ENCODE measurements at places on chromosomes 11 and 22. TPM values are rescaled to one million over a fixed set of nuclear protein-coding genes. Genes with fewer than 3 reads are reported as not detected.

DNA sequence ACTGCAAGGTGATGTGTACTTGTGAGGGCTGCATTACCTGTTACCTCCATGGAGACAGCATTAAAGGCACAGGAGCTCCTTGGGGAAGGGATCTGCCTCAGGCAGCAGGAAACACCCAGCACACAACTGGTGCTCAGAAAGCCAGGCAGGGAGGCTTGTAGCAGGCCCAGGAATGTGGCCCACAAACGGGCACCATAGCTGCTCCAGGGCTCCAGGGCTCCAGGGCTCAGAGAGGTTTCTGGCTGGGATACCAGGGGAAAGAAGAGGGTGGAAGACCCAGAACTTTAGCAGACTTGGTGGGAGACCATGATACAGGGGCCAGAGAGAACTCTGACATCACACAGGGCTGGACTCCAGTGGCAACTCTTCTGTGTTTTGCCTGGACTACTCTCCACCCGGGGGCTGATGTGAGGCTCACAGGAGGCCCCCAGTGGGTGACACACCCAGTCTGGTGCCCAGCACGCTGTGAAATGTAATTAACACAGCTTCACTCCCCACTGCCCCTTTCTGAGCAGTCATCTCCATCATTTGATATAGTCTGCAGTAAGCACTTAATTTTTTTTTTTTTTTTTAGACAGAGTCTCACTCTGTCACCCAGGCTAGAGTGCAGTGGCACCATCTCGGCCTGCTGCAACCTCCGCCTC is 14.7 kb upstream of the SULT4A1 start:
- no peak for DNase-seq

DNA sequence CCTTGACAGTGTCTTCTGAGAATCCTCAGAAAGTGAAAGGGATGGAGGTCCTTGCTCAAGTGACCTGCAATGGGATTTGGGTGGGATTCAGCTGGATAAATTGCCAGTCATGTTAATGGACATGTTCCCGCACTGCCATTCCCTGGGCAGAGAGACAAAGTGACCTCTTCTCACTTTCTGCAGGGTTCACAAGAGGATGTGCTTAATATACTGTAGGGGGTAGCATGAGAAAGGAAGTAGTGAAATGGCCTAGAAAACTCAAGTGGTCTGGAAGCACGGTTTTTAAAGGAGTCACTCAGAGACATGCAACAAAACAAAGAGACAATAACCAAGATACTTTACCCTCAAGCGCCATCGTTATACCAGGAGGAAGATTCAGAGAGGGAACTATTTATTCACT is 70.2 kb downstream of the NELL1 start:
- no peak for DNase-seq

DNA sequence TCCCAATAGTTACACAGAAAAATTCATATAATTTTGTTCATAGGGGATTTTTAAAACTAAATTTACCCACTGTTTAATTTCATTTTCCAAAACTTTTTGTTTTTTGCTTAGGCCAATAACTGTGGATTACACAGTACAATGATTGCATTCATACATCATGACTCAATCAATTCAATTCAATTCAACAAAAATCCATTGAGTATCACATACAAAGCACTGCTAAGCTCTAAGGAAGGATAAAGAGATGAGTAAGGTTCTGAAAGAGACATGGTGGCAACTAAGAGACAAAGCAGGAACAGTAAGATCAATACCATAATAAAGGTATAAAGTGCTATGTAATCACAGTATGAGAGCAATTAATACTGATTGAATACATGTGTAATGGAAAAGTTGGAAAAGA is 9.4 kb upstream of the LAYN start:
- no peak for DNase-seq

GRCh38 chr22:47366026-47366767 is 603.7 kb downstream of the TBC1D22A start:
- no peak for DNase-seq

DNA sequence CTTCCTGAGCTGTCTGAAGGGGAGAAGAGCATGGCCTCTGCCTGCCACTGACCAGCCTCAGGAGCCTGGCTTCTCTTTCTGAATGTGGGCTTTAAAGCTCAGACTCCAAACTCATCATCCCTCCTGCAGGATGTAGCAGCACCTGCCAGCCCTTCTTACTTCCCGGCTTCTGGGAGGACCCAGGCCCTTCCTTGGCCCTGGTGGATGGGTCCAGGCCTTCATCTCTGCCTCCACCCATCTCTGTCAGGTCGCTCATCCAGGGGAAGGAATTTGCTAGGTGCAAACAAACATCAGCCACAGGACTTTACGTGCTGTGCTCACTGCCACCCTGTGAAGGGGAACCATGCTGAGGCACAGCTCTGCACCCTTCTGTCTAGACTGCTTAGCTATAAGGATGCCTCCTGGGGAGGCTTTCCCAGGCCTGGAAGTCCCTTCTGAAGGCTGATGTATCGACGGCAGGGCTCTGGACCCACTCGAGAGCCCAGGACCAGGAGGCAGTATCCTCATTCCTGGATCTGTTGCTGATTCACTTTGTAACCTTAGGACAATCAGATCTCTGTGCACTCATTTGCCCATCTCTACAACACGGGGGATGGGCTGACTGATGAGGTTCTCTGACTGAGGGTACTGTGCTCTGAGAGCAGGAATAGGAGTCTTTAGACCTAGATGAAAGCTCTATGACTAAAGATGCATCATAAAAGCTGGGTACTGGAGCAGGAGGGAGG is 30.9 kb downstream of the USP35 start:
- no peak for DNase-seq

GRCh38 chr11:78427615-78428265 is 10.1 kb upstream of the GAB2 start:
- DNase-seq: no peak

DNA sequence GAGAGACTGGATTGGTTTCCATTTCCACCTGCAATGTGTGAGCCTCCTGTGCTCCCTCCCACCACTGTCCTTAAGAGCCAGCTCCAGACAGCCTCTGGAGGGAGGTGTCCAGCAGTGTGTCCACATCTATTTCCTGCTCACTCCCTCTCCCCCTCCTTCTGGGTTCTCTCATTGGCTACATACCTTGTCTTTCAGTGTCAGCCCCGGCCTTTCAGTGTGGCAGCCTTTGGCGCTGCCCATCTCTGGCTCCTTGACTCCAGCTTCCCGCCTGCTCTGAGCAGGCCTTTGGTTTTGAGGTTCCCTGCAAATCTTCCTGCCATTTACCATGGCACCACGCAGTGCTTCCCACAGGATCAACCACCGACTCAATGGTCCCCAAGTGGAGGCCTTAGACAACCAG is 19.0 kb upstream of the PTPRJ start:
- peak; percentile 20 for DNase-seq

GRCh38 chr22:40120848-40121247 is 56.9 kb upstream of the TNRC6B start:
- no peak for DNase-seq

- DNase-seq: no peak
These were observed 5.5 kb downstream of the RPS6KA4 start for GRCh38 chr11:64364435-64364834.

GRCh38 chr22:42190274-42190673 is 59.7 kb upstream of the CYP2D6 start:
- DNase-seq: no peak

- DNase-seq: peak; percentile 88
These were observed 21.9 kb upstream of the SCN2B start for GRCh38 chr11:118198370-118198769.

DNA sequence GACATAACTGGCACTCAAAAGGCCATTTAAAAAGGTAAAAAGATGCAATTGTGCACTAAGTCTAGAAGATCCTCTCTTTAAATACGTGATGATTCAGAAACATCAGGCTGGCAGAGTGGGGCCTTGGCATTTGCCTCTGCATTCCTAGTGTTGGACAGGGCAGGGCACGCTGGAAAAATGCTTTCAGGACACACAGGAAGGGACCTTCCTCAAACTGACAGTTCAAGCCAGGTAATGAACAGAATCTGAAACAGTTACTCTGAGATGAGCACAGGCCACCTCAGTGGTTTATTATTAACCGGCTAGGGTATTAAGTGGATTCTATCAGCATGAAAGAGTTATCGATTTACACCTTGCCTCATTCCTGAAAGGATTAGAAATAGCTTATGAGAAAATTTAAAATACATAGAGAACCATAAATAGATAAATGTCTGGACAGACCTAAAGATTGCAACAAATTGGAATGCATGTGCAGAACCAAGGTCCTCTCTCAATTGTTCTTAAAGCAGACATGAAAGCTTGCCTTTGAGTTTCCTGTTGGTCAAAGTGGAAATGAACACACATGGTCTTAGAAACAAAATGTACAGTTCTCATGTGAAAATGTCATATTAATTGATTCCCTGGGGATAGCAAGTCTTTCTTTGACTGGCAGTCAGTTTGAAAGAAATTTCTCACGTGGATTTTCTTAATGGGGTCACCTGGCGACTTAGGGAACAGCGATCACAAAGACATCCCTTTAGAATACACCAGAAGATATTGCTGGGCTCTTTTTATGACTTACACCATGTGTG is 21.5 kb upstream of the CSNK2A3 start:
- no peak for DNase-seq

GRCh38 chr22:23061471-23062280 is 8.6 kb upstream of the GNAZ start:
- DNase-seq: peak; percentile 32

DNA sequence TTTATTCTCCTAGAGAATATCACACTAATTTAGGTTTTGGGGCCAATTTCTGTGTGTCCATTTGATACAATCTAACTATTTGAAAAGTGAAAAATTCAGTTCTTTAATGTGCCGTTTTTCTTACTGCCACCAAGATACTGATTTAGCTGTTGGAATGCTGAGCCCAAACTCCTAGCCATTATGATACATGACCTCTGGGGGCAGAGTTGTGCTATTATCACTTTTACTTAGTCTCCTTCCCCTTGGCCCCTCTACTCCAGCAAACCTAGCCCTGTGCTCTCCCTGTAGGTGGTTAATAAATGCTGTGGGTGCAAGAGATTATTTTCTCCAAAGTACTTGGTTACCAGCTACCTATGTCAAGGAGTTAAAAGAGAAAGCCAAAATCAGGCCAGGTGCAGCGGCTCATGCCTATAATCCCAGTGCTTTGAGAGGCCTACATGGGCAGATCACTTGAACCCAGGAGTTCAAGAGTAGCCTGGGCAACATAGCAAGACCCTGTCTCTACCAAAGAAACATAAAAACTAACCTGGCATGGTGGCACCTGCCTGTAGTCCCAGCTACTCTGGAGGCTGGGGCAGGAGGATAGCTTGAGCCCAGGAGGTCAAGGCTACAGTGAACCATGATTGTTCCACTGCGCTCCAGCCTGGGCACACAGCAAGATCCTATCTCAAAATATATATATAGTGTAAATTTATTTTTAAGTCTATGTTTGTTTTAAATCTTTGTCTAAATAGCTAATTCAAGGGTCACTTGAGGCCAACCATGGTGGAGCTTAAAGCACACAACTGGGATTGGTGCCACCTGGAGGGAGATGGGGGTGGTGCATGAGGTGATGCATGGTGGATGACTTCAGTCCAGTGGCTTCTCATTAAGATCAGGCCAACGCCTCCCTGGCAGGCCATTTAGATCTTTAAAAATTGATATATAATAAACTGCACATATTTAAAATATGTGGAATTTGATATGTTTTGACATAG is 193.2 kb upstream of the PLET1 start:
- peak; percentile 55 for DNase-seq

GRCh38 chr11:69444381-69445130 is 36.9 kb upstream of the LINC01488 start:
- DNase-seq: peak; percentile 89

DNA sequence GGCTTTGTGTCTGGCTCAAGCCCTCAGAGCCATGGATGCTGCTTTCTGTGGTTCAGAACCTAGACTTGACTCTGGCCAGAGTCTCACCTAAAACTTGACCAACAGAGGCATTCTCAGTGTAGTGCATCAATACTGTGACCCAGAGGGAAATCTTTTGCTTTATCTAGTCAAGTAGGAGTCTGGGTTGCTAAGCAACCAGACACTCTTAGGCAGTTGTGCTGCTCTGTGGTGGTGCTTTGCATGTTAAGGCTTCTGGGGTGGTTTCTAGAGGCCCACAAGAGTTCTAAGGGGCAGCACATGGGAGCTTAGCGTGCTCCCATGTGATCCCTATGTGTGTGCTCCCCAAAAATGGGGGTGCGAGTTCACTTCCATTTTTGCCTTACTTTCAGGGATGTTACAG is 224.6 kb upstream of the PLET1 start:
- no peak for DNase-seq

GRCh38 chr22:44347549-44347948 is 34.8 kb upstream of the SHISAL1 start:
- no peak for DNase-seq

DNA sequence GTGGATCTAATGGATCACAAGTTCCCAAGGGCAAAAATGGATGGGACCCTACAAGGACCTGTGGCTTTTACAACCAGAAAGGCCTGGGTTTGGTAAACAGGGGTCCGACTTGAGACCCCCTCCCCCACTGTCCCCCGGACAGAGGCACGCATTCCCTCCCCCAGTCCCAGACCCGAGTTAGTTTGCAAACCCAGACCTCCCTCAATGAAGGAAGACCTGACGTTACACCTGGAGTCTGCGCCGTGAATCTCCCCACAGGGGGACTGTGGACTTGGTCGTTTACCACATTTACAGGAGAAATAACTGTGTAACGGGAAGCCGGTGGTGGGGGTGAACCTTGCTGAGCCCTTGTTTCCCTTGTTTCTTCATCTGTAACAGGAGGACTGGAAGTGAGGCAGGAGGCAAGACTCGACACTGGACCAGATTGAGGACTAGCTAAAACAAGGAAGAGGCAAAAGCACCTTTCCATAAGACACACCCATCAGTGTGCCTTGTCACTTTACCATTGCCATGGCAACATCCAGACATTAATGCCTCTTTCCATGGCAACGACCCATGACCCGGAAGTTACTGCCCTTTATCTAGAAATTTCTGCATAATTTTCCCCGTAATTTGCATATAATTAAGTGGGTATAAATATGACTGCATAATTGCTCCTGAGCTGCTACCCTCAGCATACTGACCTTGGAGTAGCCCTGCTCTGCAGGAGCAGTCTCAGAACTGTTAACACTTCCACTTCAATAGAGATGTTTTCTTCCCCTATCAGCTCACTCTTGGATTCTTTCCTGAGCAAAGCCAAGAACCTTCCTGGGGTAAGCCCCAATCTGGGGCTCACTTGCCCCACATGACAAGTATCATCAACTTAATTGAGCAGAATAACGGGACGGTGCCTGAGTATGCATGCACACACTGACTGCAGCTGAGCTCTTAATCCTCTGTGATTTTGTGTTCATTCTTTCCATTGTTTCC is 25.4 kb downstream of the PDGFB start:
- peak; percentile 14 for DNase-seq

GRCh38 chr22:46183733-46184132 is 33.4 kb downstream of the PPARA start:
- no peak for DNase-seq

DNA sequence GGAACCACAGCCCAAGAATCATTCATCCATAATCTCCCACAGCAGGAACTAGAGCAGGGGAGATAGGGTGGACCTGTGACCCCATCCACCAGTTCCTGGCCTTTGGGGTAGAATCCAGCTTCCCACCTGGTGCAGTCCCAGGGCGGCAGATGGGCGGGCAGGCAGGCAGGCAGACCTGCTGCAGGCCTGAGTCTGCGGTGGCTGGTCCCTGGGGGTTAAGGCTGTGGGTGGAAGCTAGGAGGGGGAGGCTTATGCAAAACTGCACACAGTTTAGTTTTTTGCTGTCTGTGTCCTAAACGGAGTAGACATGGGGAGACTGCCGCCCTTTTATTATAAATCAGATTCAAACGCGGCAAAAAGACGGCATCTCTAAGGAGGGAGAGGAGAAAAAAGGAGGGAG is 4.5 kb upstream of the NEFH start:
- no peak for DNase-seq

The TRPC6 gene
- total RNA-seq: 13.9 TPM

The INPP5J gene
- 4.6 TPM for total RNA-seq

The SLC35F2 gene
- 3.9 TPM for total RNA-seq

The CATSPER1 gene
- 3.6 TPM for total RNA-seq

The RBX1 gene
- total RNA-seq: 46.7 TPM

The CARNS1 gene
- 0.71 TPM for total RNA-seq

The IL18 gene
- total RNA-seq: 48.7 TPM

The THY1 gene
- total RNA-seq: 7.5 TPM
